ENCODE measurements at places on chromosomes 16 and 17.
A peak's percentile ranks its signal among the peaks of the same experiment; 100 is the strongest.

- DNase-seq, result no peak
Observed at GRCh38 chr16:25135254-25135878, 23.8 kb downstream of the LCMT1 start.

DNA sequence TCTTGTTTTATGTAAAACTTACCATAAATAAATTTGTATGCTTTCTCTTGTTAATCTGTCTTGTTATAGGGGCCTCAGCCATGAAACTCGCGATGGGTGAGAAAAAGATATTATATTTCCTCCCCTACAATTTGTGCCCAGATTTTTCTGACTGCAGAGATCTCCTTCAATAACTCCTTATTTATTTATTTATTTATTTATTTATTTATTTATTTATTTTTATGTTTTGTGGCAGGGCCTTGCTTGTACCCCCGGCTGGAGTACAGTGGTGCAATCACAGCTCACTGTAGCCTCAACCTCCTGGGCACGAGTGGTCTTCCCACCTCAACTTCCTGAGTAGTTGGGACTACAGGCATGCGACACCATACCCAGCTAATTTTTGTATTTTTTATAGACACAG lies 23.3 kb upstream of the CCL5 start:
- no peak for DNase-seq

DNA sequence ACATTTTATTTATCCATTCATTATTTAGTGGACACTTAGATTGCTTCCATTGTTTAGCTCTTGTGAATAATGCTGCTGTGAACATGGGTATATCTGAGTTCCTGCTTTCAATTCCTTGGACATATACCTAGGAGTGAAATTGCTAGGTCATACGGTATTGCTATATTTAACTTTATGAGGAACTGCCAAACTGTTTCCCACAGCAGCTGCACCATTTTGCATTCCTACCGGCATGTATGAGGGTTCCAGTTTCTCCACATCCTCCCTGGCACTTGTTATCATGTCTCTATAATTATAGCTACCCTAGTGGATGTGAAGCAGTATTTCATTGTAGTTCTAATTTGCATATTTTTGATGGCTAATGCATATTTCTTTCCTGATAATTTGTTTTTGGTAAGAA lies 23.7 kb upstream of the DRG2 start:
- DNase-seq, result no peak

- DNase-seq, result no peak
Observed at GRCh38 chr16:3063625-3064386, 1.6 kb upstream of the IL32 start.

DNA sequence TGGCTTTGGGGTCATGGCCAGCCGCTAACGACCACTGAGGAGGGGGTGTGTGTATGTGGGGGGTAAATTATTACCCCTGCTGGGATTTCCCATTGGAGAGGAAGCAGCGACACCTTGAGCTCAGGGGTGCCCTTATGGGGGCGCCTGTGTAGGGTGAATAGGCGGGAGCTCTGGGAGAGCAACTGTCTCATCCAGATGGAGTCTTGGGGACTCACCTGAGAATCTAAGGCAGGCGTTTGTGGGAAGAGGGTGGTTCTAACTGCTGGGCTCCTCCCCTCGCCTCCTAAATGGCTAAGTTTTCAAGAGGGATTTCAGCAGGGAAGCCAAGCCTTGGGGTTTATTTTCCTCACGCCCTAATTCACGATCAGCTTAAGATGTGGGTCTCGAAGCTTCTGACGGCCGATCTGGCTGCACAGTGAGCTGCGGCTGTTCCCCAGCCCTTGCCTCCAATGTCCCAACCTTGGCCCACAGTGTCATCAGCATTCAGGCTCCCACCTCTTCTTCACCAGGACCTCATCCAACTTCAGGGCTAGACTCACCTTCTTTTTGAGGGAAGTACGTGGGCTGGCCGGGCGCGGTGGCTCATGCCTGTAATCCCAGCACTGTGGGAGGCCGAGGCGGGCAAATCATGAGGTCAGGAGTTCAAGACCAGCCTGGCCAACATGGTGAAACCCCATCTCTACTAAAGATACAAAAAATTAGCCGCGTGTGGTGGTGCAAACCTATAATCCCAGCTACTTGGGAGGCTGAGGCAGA lies 136.9 kb upstream of the EEF2KMT start:
- no peak for DNase-seq

DNA sequence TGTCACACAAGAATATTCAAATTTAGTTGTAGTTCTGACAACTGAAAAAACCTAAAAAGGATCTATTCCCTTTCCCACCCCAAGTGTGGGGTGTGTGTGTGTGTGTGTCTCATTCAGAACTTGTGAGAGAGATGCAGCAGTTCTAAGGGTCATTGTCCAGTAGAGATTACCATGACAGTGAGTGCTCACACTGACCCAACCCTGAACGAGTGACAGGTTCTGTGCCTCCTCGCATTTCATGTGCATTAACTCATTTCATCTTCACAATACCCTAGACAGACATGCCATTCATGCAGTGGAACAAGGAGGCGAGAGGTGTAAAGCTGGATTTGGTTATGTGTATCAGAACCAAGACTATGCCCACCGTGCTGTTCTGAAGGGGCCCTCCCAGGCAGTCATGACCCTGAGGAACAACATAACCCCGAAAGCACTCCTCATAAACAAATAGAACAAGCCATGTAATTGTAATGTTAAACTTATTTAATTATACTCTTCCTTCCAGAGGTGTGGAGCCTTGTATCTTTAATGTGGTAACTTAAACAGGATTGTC lies 102.1 kb downstream of the CLEC16A start:
- DNase-seq, result no peak

GRCh38 chr17:50272711-50273653 lies 1.3 kb upstream of the TMEM92 start:
- DNase-seq, result peak; percentile 16

DNA sequence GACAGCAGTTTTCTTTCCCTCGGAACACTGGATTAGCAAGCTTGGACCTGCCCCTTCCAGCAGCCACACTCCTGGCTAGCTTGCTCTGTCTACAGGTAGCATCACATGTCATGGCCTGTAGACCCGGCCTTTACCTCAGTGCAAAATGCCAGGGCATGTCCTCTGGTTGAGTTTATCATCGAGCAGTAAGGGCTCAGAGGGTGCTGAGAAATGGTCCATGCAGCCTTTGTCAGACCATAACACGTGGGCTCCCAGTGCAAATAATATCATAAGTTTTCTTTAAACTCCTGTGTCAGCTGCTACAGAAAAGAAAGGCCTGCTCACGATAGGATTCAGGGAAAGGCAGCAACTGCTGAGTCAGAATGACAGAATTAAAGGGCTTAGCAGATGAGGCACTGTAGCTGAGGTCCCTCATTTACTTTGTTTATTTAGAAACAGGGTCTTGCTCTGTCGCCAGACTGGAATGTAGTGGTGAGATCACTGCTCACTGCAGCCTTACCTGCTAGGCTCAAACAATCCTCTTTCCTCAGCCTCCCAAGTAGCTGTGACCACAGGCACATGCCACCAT lies 8.0 kb upstream of the GNA13 start:
- DNase-seq, result no peak

- no peak for DNase-seq
Observed at GRCh38 chr16:81625544-81626153, 153.4 kb upstream of the PLCG2 start.

- no peak for DNase-seq
Observed at GRCh38 chr17:28747051-28747691, 3.4 kb downstream of the TRAF4 start.

- no peak for DNase-seq
Observed at GRCh38 chr17:37043201-37043600, 94.4 kb downstream of the AATF start.

DNA sequence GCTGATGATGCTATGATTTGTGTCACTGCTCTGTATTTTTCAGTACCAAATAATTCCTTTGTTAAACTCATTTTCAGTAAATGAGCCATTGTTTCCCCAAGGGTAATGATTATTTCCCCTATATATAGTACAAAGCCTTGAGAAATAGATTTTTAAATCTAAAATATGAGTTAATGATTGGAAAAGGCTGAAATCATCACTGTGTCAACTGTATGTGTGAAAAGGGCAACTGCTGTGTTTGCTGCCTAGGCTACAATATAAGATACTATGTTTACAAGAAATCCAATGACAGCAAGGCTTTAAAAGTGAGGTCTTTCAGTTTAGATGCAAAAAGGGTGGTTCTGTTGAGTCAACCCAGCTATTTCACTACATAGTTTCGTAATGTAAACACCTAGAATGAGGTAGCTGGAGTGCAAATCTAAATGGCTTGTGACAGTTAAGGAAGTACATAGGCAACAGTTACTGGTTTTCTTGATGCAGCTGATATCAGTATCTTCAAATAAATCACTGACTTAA lies 15.3 kb downstream of the NLK start:
- DNase-seq, result no peak

DNA sequence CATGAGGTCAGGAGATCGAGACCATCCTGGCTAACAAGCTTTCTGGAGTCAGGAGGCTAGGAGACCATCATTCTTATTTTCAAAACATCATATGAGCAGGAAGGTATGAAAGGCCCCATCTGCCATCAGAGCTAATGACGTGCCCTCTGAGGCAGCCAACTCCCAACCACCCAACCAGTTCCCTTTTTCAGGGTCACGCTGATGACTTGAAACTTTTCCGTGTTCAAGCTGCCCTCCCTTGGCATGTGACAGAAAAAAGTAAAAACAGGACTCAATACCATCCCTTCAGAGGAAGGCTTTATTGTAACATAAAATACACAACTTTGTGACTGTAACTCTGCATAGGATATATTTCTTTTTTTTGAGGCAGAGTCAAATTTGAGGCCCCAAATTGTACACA lies 4.6 kb upstream of the GHDC start:
- no peak for DNase-seq

DNA sequence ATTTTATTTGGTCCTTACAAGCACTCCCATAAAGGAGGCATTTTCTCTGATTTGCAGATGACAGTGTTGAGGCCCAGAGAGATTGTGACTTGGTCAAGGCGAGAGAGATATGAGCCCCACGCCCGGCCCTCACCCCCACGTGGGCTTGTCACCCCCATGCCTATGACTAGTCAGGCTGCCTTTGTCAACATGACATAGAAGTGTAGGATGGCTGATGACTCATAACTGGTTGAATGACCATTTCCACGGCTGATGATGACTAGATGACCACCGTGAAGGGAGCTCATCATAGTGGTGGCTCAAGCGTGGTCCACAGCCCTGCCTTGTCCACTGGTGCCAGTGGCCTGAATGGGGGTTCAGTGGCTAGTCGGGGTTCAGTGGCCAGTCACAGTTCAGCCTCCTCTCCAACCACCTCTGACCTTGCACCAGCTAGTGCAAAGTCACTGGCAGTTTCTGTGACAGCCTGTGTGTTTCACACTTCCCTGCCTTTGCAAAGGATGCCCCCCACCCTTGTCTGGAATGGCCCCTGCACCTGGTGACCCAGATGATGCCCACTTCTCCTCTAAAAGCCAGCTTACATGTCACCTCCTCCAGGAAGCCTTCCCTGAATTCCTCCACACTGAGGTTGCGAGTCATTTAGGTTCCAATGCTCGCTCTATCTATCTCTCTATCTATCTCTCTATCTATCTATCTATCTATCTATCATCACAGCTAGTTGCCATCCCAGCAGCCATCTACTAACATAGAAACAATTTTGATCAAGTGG lies 3.8 kb upstream of the WSCD1 start:
- no peak for DNase-seq

DNA sequence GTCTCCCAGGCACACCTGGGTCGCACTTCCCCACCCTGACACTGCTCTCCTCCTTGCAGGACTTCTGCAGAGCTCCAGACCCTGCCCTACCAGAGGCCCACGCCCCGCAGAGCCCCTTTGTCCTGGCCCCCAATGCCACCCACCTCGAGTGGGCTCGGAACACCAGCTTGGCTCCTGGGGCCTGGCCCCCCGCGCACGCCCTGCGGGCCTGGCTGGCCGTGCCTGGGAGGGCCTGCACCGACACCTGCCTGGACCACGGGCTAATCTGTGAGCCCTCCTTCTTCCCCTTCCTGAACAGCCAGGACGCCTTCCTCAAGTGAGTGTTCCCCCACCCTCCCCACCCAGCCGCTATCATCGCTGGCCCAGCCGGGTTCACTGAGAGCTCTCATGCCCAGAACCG lies 79.6 kb downstream of the MGAT5B start:
- no peak for DNase-seq

DNA sequence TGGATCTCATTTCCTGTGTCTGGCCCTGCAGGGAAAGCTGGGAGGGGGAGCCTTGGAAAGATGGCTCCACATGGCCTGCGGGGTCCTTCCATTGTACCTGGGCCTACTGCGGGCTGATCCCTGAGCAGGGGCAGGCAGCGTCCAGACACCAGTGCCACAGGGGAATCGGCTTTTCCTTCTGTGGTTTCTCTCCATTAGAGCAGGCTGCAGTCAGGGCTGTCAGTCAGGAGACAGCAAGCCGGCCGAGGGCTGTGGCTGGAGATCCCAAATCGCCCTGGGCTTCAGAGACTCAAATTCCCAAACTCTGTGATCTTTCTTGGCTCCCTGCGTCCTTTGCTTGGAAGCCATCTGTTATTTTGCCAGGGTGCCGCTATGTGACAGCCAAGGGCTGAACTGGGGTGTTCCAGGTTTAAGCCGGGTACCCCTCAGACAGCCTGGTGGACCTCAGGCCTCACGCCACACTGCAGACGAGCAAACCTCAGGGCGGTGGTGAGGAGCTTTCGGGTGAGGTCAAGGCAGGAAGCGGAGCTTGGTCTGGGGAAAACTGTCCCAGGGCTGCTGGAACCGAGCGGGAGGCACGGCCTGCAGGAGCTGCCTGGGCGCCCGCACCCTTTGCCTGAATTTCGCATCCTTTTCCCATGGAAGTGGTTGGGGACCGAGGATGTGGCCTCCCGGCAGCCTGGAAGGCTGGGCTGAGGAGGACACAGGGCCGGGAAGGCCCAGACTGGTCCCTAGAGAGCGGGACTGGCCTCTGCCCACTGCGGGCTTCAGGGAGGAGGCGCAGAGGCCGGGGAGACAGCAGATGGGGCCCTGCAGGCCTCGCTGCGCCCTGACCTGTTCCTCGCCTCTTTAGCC lies 1.5 kb upstream of the CPNE7 start:
- DNase-seq, result no peak

DNA sequence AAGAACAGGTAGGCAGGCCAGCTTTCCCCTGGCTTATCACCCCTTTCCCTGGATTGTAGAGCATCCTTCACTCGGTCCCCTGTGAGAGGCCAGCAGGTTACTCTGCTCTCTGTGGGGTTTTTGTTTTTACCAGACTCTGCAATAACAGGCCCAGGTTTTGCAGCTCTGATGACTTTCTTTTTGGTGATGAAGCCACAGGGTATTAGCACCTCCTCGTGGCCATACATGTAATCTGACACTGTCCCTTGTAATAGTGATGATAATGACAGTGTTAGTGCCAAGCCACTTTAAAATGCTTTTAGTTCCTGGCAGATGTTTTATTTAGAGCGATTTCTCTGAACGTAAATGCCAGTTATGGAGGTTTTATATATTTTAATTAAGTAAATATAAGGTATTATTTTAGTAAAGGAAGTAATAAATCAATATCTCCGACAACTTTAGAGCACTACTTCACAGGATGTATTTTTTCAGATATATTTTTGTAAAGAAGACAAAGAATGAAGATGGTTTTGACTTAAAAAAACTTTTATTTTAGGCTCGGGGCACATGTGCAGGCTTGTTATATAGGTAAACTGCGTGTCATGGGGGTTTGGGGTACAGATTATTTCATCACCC lies 38.0 kb upstream of the CPHXL start:
- DNase-seq, result peak; percentile 56

GRCh38 chr16:81560979-81561657 lies 116.5 kb downstream of the CMIP start:
- DNase-seq, result no peak

Measured in NCI-H1105 treated with DMSO at 0.1 percent for 48 hours (cell line).